ENCODE measurements at places on chromosomes 11 and 22.
A peak's percentile ranks its signal among the peaks of the same experiment; 100 is the strongest.

DNA sequence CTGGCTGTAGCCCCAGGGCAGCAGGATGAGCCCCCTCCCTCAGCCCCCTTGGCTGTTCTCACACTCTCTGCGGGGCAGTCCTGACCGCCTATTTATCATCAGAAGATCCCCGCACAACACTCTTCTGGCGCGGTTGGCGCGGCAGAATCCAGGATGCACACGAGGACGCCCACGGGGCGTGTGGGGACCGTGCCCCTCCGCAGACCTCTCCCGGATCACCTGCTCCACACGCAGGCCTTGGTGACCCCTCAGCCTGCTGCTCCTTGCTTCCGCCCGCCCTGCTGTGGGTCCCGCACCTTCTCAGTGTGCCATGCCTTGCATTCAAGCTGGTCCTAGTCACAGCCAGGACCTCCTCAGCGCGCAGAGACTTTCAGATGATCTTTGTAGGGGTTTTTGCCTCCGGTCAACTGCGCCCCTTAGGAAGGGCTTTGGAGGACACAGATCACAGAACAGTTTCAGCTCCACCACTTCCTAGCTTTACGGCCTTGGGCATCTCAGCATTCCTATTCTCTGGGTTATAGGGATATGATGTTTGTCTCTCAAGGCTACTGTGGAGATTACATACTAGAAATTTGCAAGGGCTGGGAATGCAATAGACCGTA is 841 bp upstream of the TUB start:
- no peak for DNase-seq

DNA sequence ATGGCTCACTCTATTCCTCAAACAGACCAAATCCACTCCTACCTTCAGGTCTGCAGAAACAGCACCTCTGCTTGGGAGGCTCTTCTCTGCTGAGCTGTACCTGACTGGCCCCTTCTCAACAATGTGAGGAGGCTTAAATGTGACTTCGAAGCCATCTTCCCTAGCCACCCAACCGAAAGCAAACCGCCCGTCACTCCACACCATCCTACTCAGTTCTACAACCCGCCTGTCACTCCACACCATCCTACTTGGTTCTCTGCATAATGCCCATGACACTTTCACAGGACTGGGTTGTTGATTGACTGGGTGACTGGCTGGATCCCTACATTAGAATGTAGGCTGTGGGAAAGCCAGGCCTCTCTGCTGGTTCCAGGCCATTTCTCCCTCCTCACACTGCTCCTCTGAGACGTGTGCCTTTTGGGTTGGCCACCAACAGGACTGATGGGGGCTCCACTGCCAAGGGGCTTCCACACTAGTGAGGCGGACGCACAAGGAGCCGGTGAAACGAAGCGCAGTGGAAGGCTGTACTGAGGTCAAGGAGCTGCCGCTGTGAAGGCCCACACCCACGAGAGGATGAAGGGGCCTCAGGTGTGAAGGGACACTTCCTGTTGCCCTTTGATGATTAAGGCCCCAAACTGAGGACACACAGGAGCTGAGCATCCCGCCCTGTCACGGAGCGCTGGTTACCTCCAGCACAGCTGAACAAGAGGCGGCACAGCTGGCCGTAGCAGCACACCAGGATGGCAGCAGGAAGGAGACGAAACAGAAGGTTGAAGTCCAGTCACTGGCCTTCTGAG is 47.5 kb upstream of the SPATA19 start:
- no peak for DNase-seq

DNA sequence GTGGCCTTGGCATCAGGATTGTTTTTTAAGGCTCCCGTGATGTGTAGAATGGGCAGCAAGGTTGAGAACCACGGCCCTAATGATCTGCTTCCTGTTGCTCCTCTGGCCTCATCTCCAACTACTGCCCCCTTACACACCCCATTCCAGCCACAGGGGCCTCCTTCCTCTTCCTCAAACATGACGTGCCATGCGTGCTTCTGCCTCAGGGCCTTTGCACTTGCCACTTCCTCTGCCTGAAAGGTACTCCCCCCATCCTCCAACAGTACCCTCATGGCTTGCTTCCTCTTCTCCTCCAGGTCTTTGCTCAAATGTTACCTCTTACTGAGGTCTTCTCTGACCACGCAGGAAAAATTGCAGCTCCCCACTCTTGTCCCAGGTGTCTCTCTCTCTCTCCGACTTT is 93.9 kb upstream of the CSNK2A3 start:
- no peak for DNase-seq

- no peak for DNase-seq
Observed at GRCh38 chr22:20956258-20957101, 10.6 kb upstream of the AIFM3 start.

DNA sequence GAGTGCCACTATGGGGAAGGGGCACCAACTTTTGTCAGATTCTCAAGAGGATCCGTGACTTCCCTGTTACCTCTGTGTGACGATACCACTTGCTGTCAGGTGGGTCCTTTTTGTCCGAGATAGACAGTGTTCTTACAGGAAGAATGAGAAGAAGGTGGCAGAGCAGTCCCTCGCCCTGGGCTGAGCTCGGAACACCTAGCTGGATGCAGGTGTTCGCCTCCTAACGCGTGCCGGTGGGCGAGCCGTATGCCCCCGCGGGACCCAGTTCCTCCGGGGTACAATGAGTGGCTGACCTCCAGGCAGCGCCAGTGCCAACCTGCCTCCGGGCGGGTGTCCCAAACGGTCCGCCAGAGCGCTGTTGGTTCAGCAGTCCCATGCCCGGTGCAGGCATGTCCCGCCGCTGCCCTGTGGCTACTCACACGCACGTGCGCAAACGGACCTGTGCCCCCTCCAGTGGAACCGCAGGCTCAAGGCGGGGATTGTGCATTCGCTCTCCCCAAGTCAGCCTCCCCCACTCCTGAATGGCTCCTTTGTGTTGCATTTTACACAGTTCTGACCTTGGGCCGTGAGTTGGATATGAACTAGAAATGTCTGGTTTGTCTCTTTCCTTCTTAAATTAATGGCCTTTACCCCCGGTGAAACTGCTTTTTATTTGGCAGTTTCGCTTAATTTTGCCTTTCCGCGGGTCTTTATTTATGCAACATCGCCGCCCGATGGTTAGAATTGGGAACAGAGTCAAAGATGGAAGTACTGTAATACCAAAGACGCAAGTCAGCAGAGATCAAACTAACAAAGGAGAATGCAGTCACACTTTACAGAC is 1.1 kb upstream of the ABTB2 start:
- DNase-seq: peak; percentile 84

- DNase-seq: no peak
Observed at GRCh38 chr22:49048591-49048990, 779.1 kb downstream of the BRD1 start.

GRCh38 chr11:115990004-115990447 is 485.8 kb upstream of the CADM1 start:
- no peak for DNase-seq

GRCh38 chr11:12693479-12694182 is 19.4 kb downstream of the TEAD1 start:
- DNase-seq: no peak

GRCh38 chr11:82004537-82005213 is 729.0 kb downstream of the FAM181B start:
- no peak for DNase-seq

GRCh38 chr11:57913715-57914704 is 109.7 kb upstream of the OR9Q1 start:
- no peak for DNase-seq

DNA sequence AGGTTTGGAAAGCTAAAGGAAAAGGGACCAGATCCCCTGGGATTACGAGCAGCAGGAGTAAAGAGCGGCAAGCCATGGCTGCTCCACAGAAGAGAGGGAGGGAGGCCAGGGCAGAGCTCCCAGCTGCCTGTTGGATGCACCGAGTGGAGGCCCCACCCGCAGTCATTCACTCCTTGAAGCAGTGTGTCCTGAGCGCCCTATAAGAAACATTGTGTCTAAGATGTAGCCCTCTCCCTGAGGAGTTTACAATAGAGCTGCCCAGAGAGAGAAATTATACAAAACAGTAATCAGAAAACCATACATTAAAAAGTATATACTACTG is 54.7 kb upstream of the CSNK2A3 start:
- no peak for DNase-seq

- DNase-seq: no peak
Observed at GRCh38 chr11:17770917-17771316, 36.3 kb downstream of the KCNC1 start.

DNA sequence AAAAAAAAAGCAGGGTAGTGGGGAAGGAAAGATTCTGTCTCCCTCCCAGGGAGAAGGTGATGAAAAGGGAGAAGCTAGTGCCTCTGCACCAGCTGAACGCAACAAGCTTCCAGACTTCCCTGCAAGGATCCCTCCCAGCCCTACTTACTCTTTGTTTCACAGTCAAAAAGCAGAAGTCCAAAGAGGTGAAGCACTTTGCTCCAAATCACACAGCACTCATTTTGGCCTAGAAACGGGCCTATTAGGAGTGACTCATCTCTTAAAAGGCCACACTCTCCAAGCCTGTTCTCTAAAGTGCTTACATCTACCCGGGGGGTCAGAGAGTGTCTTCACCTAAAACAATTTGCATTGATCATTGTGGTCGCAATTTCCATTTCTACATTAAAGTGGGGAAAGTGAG is 17.7 kb upstream of the GRK3 start:
- DNase-seq: no peak

- DNase-seq: no peak
Observed at GRCh38 chr11:85947431-85948272, 92.5 kb downstream of the CCDC83 start.

GRCh38 chr11:101428918-101429317 is 154.9 kb downstream of the TRPC6 start:
- no peak for DNase-seq

DNA sequence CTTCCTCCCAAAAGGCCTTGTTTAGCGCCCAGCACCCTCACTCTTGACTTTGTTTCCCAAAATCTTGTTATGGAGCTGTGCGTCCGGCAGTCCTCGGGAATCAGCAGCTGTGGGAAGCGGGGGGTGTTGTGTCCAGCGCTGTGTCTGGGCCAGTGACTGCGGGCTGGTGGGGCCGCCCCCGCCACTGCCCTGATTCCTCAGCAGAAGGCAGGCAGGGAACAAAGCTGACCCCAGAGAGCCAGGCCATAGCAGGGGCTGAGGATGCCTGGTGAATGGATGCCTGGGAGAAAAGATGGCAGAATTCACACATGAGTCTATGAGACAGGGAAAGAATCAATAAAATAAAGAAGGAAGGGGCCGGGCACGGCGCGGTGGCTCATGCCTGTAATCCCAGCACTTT is 2.5 kb downstream of the APOBEC3C start:
- DNase-seq: no peak

DNA sequence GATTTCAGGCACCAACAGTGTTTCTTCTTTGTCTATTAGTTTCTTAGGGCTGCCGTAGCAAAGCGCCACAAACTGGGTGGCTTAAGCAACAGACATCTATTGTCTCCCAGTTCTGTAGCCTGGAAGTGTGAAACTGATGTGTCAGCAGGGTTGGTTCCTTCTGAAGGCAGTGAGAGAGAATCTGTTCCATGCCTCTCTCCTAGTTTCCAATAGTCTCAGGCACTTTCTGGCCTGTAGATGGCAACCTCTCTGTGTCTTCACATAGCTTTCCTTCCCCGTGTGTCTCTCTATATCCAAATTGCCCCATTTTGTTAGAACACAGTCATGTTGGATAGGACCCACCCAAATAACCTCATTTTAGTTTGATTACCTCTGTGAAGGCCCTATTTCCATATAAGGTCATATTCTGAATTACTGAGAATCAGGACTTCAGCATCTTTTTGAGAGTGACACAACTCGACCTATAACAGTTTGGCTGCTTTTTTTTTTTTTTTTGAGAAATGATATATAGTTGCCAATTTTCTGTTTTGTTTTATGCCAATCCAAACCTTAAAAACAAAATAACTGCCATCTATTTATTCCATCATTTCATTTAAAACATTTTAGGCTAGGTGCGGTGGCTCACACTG is 108.2 kb downstream of the SLC36A4 start:
- DNase-seq: no peak

GRCh38 chr11:914747-915501 is 4.3 kb upstream of the CHID1 start:
- DNase-seq: no peak

DNA sequence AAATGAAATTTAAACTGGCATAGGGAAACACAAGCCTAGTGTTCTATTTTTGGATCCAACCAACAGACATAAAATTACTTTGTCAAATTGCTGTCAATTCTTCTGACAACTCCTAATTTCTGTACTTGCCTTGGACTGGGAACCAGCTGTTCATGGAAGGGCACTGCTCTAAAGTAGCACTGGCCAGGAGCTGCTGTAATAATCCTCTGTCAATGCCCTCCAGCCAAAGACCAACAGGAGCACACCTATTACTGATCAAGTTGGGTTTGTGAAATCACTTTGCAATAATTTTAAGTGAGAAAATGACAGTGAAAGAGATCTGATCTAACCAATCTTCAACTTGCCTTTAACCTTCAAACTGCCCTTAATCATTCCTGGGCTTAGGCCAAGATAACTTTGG is 18.9 kb upstream of the TMEM123 start:
- DNase-seq: no peak

DNA sequence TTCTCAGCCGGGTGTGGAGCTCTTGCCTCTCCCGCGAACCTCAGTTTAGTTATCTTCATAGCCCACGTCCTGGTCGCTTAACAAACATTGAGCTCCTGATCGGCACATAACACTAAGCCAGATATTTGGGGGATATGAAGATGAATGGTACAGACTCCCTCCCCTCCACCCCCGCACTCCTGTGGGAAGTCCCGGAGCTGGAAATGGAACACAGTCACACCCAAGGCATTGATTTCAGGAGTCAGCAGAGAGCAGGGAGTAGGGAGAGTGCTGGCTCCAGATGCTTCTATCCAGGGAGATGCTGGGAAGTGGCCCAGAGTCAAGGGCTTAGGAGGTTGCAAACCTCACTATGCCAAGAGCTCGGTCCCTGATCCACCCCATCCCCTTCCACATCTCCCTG is 26.1 kb upstream of the CABP7 start:
- DNase-seq: no peak

- no peak for DNase-seq
Observed at GRCh38 chr11:64180891-64181290, 5.1 kb upstream of the STIP1 start.

DNA sequence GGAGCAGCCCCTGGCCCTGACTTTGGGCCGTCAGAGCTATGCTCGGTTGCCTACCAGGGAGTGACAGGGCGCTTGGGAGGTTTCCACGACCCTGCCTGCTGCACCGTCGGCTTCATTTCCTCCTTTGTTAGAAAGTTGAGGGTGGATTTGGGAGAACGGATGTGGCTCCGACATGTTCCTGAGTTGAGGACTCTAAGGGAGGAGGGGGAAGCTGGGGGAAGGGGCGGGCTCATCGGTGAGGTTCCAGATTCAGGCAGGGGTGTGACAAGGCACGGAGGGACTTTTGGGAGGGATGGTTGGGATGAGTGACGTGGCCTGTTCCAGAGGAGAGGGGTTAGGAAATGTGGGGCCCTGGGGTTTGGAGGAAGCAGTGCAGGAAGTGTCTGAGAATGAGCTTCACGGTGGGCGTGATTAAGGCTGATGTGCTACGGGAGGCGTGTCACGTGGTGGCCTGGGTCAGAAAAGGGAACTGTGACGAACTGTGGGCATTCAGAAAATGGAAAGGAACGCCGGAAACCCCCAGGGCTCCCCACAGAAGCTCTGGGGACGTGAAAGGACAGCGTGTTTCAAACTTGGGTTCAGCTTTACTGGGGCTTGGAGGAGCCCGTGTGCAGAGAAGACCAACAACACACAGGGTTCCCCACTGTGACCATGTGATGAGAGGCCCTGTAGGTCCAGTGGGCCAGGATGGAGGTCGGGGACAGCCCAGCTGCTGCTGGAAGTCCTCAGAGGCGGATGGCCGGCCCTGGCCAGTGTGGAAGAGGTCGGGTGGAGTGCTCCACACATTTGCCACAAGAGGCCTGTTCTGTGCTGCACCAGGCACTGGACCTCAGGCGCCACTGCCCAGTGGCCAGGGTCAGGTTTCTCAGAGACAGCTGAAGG is 2.8 kb downstream of the PARVB start:
- peak; percentile 61 for DNase-seq

GRCh38 chr11:105757107-105757506 is 147.2 kb downstream of the GRIA4 start:
- DNase-seq: no peak
